ENCODE measurements at places on chromosomes 4 and X.
A peak's percentile ranks its signal among the peaks of the same experiment; 100 is the strongest.

DNA sequence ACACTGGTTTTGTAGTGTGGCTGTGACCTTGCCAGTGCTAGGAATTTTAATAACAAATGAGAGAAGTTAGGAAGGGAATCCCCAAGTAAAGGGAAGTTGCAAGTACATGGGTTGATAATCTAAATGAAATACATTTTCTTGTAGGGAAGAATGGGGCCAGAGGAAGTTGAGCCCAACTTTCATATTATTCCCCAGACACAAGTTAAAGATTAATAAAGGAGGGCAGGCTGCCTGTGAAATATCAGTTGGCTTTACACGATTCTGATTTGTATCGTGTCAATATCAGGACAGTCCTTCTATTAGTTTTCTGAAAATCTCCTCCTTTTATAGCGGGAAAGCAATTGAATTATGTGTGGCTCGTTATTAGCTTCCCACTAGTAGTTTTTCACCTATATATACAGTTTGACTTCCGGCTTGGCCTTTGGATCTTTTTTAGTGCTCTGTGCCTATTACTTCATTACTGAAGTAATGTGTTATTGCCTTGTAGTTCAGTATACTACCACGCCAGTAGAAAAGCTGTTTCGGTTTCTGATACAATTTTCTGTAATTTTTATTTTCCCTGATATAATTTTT, 1.7 kb downstream of the PDLIM5 start:
- DNase-seq, result peak; percentile 30

- no peak for DNase-seq
These were observed 1.6 kb downstream of the RAB33A start for GRCh38 chrX:130173190-130173895.

GRCh38 chr4:85928775-85929591, 430.9 kb downstream of the MAPK10 start:
- no peak for DNase-seq

GRCh38 chr4:40221744-40222143, 24.9 kb downstream of the RHOH start:
- DNase-seq, result no peak

DNA sequence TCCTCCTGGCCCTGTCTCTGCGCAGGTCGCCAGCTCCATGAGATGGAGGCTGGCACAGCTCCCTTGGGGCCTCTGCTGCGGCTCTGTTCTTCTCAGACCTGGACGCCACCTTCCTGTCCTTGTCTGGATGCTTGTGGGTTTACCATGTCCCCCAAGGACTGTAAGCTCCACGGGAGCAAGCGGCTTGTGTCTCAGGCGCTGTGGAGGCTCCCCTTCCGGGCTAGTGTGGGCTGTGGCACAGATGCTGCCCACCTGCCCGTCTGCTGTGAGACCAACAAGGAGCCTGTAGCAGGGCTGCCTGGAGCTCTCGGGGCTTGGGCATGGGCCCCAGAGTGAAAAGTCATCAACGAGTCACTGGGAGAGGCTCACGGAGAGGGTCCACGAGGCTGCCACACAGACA, 25.2 kb downstream of the NAT8L start:
- no peak for DNase-seq

GRCh38 chrX:97401154-97401553, 517.4 kb downstream of the RPA4 start:
- DNase-seq, result no peak

GRCh38 chrX:17525762-17526555, 151.0 kb downstream of the NHS start:
- no peak for DNase-seq

- DNase-seq, result peak; percentile 19
These were observed at the start of gene MID2 for GRCh38 chrX:107825698-107826237. Gene MID2 (plus strand): TSS chrX:107825866. CDS start chrX:107826427, 561 bp downstream.

- DNase-seq, result no peak
These were observed 692.0 kb upstream of the FAM241A start for GRCh38 chr4:111453216-111453615.

GRCh38 chrX:47214435-47215077, 3.9 kb upstream of the CDK16 start:
- DNase-seq, result no peak

GRCh38 chr4:121072224-121073003, at the start of gene NDNF:
Gene NDNF (minus strand): TSS chr4:121072535. CDS start chr4:121045837, 26,698 bp downstream.
- no peak for DNase-seq

- no peak for DNase-seq
These were observed 42.8 kb downstream of the CPXCR1 start for GRCh38 chrX:88789825-88790224.

GRCh38 chr4:48780865-48781214, 761 bp upstream of the FRYL start:
- no peak for DNase-seq

DNA sequence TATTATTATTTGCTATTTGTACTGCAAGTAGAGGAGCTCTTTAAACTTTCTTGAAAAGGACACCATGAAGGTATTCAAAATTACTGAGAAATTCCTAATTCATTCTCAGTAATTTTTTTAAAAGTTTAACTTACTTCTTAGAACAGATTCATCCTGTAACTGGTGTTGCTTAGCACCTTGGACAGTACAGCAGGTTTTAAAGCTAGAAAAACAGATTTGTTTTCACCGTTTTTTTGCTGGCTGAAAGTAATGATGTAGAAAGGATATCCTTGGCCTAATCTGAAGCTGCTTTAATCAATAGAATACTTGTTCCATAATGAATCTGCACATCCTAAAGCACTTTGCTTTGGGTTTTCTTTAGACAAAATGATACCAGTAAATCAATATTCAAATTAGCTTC, 142.5 kb upstream of the TRAM1L1 start:
- DNase-seq, result no peak

DNA sequence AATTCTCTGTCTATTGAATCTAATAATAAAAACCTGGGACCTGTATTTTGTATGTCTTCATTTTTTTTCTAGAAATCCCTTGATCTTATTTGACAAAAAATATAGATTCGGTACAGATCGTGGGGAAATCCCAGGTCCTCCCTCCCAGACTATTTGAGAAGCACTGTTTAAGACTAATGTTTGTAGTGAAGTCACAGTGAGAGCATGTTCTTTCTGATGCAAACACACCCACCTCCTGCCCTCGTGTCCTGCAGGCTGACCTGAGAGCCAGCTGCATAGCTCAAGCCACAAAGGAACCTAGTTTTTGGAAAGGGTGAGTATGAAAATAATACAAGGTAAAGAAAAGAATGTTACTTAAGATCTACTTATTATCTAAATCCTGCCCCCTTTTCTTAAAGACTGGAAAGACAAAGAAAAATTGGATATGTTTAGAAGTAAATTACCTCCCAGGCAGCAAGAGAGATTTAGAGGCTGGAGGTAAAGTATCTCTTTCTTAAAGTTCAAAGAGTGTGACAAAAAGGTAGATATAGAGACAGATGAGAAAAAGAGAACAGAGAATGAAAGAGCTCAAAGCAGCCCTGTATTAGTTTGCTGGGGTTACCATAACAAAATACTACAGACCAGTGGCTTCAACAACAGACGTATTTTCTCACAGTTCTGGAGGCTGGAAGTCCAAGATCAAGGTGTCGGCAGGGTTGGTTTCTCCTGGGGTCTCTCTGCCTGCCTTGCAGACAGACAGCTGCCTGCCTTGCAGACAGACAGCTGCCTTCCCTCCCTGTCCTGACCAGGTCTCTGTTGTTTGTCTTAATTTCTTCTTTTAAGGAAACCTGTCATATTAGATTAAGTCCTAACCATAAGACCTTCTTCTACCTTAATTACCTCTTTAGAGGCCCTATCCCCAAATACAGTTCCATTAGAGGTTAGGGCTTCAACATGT, 20.4 kb upstream of the DCTD start:
- DNase-seq, result no peak

DNA sequence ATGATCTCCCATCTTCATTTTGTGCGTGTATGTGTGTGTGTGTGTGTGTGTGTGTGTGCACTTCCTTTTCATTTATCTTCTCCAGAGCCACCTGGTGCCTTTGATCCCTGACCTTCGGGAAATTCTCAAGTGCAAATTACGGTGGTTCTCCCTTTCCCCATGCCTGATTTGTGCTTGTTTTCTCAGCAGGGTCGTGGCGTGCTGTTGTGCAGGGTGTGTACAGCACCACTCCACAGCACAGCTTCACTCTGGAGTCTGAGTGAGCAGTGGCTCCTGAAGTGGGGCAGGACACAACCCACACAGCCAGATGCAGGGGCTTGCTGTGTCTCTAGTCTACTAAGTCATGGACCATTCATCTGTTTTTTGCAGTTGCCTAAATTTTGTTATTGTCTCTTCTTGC, 114.2 kb upstream of the TBC1D9 start:
- no peak for DNase-seq

- DNase-seq, result no peak
These were observed 485.3 kb downstream of the IL15 start for GRCh38 chr4:142121448-142122350.

DNA sequence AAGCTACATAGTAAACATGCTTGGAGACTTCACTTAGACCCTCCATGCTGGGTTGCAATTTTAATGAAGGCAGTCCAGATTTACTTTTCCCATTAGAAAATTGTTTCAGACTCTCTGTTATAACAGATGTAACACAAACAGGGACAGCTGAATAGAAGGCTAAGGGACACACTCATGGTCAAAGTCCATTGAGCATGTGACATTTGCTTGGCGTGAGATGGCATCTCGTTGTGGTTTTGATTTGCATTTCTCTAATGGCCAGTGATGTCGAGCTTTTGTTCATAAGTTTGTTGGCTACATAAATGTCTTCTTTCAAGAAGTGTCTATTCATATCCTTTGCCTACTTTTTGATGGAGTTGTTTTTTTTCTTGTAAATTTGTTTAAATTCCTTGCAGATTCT, 358.2 kb upstream of the CLNK start:
- no peak for DNase-seq

GRCh38 chr4:1472148-1472797, 66.0 kb upstream of the NKX1-1 start:
- DNase-seq, result no peak

DNA sequence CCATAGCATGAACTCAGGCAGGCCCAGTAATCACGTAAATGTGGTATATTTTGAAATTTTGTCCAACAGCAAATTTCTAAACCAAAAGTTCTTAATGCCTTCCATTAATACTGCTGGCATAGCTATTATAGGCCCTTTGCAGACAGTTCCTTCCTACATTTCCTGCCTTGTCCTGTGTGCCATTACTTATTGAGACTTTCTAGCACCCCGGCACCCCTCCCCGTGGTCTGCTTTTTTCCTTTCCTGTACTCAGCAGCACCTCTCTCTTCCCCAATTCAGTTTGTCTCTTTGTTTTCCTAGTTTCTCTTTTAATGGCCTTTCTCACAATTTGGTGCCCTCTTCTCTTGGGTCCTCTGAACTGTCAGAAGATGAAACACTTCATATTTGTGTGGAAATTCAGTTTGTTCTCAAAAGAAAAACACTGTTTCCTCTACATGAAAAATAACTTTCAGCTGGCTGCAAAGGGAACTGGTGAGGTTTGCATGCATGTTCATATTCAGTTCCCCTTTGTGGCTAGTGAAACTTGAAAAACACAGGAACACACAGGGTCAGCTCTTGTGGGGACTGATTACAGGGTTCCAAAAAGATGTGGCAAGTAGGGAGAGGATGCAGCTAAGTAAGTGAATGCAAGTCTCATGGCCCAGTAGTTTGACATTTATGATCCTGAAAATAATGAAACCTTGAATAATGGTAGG, 17.1 kb downstream of the GPR34 start:
- no peak for DNase-seq

- DNase-seq, result no peak
These were observed 14.3 kb downstream of the TENM3 start for GRCh38 chr4:182257503-182257902.

DNA sequence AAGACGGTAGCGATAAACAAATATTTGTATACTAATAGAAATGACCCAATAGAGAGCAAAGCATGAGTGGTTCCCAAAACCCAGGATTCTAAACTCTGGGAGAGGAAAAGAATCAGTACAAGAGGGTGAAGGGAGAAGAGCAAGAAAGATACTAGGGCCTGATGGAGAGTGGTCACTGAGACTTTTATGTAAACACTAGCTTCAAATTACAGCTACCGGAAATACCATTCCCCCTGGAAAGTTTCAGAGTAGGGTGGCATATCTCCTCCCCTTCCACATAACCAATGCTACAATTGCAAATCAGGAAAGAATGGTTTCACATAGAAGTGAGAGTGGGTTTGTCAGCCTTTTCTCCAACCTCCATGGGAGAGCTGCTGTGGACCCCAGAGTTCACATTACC, 77.1 kb downstream of the EIF4E start:
- DNase-seq, result no peak

- no peak for DNase-seq
These were observed 153.2 kb upstream of the RPL34 start for GRCh38 chr4:108466936-108467902.

DNA sequence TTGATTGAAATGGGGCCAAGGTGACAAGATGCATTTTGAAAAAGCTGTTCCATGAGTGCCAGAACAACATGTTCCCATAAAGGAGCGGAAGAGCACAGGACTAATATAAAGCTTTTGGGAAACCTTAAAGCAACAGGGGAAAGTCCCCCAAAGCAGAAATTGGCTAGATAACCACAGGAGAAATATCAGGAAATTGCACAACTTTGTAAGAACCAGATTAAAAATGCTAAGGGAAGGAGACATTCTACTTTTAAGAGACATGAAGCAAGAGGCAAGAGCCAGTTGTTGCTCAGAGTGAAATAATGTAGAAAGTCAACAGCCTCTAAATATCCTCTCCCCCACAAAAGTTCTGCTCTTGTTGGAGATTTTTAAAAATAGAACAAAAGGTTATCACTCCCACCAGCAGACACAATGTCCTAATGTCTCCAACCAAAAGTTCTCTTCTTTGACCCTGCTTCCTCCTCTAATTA, 85.2 kb upstream of the LNX1 start:
- DNase-seq, result no peak

- no peak for DNase-seq
These were observed 14.4 kb downstream of the ADRA2C start for GRCh38 chr4:3780347-3781171.

DNA sequence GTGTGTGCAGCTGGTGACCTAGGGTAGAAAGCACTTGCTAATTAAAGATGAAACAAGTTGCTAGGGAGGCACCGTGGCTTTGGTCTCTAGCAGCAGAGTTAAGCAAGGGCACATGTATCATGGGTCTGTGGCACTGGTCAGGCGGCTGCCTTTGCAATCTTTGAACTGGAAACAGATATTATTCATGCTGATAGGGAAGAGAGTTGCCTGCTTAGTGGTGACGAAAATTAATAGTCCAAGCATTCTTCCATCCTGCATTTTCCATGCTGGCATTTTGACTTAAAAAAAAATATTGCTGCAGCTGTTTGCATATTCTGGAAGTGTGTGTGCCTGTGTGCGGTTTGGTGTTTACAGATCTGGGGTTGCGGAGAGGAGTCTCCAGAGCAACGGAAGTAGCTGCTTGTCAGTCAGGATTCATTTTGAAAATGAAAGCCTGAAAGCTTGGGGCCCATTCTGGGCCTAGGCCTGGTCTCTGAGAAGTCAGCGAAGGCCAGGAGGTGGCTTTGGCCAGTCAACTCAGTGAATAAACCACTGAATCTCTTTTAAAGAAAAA, 2.3 kb upstream of the SOWAHD start:
- no peak for DNase-seq

DNA sequence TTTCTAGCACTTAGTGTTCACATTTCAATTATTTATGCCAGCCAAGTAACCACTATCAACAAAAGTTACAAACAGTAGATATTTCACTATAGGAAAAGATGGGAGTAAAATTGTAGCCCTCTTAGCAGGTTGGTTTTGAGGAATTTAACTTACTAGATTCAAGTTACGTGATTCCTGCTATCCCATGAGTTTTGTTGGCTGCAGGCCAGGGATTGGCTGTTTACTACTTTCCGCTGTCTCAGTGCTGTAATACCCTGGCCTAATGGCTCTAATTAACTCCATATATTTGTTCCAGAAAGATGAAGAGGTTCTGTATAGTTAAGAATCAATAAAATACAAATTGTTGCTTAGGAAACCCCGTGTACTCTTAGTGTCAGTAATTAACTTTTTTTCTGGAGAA, 55.5 kb upstream of the MAGED1 start:
- DNase-seq, result no peak

GRCh38 chr4:81883004-81883403, 411.3 kb upstream of the RASGEF1B start:
- DNase-seq, result no peak

Data from SW 1271 (cell line).